ENCODE measurements at places on chromosomes 2 and 18.

DNA sequence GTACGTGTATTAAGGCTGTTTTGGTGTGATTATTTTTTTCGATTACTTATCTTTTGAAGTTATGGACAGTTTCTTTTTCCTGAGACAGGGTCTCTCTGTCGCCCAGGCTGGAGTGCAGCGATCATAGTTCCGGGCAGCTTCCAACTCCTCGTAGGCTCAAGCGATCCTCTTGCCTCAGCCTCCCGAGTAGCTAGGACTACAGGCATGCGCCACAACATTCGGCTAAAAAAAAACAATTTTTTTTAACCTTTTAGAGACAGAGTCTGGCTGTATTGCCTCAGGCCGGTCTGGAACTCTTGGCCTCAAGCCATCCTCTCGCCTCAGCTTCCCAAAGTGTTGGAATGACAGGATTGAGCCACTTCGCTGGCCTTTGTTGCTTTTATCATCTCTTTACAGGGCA lies 945 bp downstream of the HAT1 start:
- DNase-seq = no peak

- DNase-seq = no peak
These were observed 40.8 kb upstream of the SPAG16 start for GRCh38 chr2:213243189-213244044.

- DNase-seq = no peak
These were observed 653 bp downstream of the MRPS9 start for GRCh38 chr2:105038383-105039061.

- no peak for DNase-seq
These were observed 35.2 kb downstream of the ZNF516 start for GRCh38 chr18:76459687-76460350.

DNA sequence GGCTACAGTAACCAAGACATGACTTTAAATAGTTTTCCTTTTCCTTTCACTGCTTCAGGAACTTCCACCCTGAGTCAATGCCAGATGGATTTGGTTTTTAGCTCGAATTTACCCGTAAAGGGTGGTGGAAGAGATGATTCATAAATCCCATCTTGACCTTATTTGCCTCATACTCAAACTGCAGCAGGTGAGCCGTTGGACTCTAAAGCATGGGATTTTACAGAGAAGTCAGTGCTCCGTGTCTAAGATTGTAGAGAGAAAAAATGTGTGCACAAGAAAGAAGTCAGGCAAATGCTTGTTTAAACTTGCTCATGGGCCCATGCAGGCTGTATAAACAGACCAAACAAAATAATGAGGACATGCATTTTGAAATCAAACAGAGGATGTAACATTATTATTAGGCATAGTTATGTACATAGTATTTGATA lies 369.7 kb upstream of the TRIB2 start:
- no peak for DNase-seq

- no peak for DNase-seq
These were observed 23.2 kb upstream of the IMP4 start for GRCh38 chr2:130319536-130319935.

DNA sequence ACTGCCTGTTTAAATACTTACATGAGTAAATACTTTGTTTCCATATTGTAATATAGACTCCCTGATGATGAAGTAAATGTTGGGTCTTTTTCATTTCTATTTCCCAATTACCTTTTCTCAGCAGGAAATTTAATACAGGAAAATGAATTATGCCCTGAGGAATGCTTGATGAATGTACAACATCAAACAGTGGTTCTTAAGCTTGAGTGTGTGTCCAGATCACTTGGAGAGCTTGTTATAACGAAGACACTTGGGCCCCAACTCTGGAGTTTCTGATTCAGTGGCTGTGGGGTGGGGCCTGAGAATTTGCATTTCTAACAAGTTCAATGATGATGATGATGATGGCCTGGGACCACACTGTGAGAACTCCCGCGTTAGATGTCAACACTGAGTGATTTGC lies 7.1 kb upstream of the ME2 start:
- no peak for DNase-seq

- DNase-seq = no peak
These were observed 108.9 kb downstream of the CLIP4 start for GRCh38 chr2:29223851-29224692.

DNA sequence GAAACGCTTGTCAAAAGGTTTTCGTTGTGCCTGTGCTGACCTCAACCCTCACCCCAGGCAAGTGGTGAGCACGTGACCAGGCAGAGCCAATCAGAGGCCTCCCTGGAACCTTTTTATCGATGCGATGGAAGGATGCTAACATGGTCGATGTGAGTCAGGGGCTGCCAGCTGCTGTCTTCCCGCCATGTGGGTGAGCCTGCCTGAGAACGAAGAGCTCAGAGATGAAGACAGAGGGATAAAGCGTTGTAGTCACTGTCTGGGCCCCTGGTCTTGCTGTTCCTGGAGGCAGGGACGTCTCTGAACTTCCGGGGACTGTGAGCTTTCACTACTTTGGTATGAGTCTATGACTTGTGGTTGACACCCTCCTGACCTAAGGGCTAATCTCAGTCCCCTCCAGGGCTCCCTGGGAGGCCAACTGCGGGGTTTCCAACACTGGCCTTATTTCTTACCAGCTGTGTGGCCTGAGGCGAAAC lies 18.6 kb downstream of the DNMT3A start:
- DNase-seq = peak; percentile 75

GRCh38 chr2:84969511-84970209 lies 1.3 kb upstream of the KCMF1 start:
- peak; percentile 30 for DNase-seq

GRCh38 chr2:68266655-68267054 lies 14.3 kb upstream of the PPP3R1 start:
- no peak for DNase-seq

- no peak for DNase-seq
These were observed 191.9 kb upstream of the GYPC start for GRCh38 chr2:126463892-126464674.

- DNase-seq = no peak
These were observed 1.7 kb downstream of the PJVK start for GRCh38 chr2:178452870-178453269.

DNA sequence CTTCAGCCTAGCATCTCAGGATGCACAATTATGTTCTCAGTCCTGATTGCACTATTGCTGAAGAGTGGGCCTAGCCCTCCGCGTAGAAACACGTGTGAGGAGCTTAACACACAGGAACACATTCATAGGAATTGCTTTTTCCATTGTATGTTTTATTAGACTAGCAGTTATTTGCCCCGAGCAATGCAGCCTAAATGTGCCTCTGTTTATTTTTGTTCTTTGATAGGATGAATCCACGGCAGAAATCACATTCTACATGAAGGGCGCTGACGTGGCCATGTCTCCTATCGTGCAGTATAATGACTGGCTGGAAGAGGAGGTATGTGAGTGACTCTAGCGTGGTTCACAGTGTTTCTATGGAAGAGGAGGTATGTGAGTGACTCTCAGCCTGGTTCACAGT lies 65.9 kb upstream of the NFATC1 start:
- no peak for DNase-seq

DNA sequence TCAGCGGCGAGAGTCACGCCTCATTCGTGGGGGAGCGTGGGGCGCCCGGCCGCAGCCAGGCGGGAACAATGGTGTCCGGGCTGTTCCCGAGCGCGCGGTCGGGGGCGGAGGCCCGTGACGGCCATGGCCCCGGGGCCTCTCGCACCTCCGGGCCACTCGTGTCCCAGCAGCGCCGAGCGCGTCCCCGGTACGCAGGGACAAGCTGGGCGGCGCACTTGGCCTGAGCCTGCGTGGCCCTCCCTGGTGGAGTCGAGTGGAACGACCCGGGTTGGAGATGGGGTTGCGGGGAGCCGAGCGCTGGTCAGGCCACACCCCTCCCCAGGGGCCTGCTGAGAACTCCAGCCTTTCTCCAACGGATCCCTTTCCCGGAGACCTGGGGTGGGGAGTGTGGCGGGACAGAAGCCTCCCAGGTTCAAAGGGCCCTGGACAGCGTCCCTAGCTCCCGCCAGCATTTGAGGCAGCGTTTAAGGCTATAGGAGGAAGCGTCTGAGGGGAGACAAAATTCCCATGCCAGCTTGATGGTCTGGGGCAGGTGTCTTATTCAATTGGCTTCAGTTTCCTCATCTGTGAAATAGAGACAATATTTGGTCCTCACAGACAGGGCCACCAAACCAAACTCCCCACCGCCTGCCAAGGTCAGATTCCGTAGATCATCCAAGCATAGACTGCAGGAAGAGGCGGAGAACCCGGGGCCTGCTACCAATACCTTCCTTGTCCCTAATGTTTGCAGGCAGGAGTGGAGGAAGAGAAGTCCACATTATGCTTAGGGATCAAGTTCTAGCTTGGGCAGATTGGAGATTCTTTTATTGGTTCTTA lies 553 bp downstream of the CNDP2 start:
- DNase-seq = peak; percentile 52

GRCh38 chr18:379681-380330 lies 112.0 kb upstream of the THOC1 start:
- no peak for DNase-seq

- DNase-seq = no peak
These were observed 277.8 kb downstream of the SETBP1 start for GRCh38 chr18:44958455-44958854.

DNA sequence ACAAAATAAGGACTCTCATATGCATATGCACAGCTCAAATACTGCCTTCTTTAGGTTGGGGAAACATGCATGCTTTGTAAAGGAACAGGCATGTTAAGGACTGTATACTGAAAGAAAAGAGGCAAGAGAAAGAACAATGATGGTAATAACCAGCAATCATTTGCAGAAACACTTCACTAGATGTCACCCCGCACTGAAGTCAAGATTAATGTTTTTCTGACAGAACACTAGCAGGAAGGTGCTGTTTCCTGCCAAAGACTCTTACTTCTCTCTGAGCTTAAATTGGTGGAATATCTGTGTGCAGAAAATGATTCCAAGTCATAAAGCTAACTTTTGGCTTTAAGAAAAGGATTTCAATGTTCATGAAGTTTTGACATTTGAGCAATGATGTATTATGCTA lies 19.3 kb upstream of the CSRNP3 start:
- no peak for DNase-seq

DNA sequence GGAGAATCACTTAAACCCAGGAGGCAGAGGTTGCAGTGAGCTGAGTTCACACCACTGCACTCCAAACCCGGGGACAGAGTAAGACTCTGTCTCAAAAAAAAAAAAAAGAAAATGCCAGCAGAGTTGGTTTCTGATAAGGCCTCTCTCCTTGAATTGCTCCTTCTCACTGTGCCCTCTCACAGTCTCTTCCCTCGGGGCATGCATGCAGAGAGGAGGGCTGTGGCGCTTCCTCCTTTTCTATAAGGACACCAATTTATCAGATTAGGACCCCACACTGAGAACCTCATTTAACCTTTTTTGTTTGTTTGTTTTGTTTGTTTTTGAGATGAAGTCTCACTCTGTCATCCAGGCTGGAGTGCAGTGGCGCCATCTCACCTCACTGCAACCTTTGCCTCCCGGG lies 110.5 kb downstream of the ZFP36L2 start:
- no peak for DNase-seq

GRCh38 chr2:16728351-16729136 lies 62.9 kb upstream of the CYRIA start:
- DNase-seq = no peak

- DNase-seq = no peak
These were observed 120.4 kb downstream of the PDE11A start for GRCh38 chr2:177952151-177952550.

GRCh38 chr2:34570266-34570872 lies 971.3 kb upstream of the FAM98A start:
- DNase-seq = no peak

DNA sequence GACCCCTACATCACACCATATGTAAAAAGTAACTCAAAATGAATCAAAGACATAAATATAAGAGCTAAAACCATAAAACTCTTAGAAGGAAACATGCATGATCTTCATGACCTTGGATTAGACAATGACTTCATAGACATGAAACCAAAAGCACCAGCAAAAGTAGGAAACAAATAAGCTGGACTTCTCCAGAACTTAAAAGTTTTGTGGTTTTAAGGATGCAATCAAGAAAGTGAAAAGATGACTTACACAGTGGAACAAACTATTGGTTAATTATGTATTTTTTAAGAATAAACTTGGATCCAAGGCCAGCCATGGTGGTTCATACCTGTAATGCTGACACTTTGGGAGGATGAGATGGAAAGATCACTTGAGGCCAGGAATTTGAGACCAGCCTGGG lies 150.2 kb downstream of the GALNT1 start:
- DNase-seq = no peak

DNA sequence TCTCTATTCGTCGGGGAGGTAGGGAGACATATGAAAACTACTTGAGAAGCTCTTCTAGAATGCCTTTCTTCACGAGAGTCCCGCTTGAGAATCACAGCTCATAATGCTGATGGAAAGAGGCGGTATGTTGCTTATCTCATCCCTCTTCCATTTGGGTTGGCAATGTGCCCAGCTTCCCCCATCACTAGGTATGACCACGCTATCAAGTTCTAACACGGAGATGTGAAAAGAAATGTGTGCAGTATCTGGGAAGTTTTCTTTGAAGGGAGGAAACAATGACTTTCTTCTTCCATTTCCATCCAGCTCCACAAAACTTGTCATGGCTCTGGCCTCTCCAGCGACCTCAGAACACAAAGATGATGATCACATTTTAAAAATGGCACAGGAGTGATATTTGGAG lies 742.4 kb downstream of the DCDC2C start:
- no peak for DNase-seq

DNA sequence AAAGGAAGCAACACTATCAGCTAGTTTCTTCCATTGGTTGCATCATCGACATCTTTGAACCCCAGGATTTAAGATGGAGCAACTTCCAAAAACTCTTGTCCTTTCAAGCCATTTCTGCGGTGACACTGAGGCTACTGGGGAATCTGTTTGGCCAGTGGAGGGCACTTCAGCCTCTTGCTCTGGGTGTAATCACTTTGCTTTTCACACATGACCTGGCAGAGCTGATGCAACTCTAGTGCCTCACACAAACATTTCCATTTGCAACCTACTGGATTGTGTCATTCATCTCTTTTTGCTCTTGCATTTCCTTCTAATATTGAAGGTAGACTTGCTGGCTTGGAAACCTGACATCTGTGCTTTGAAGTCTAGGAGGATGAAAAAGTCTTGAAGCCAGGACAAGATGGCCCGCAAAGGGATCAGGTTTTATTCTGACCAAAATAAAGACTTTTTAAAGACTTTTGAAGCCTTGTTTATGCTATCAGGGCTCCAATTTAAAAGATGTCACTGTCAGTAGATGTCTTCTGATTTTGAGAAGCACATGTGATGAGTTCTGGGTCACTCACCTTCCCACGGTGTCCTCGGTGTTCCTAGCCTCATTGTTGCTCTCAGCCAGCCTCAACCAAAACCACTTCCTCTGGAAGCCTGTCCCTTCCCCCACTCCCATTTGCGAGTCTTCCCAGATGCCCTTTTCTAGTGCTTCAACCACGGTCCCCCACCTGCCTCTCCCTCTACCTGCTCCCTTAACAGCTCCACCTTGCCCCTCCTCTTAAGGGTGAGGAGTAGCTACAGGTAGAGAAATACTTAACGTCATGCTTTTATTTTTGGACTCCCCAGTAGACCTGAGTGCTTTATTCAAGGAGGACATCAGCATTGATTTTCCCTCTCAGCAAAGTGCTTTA lies 69.7 kb upstream of the KCNE4 start:
- no peak for DNase-seq

- DNase-seq = no peak
These were observed 186.1 kb upstream of the SALL3 start for GRCh38 chr18:78793313-78794070.

GRCh38 chr2:133369901-133370658 lies 198.2 kb downstream of the NCKAP5 start:
- no peak for DNase-seq
